Progenitor cell of endocrine pancreas (in vitro differentiated cells): ENCODE measurements at places on chromosomes 2 and 18. TPM values are rescaled to one million over a fixed set of nuclear protein-coding genes. Genes with fewer than 3 reads are reported as not detected.
A peak's percentile ranks its signal among the peaks of the same experiment; 100 is the strongest.

The PROM2 gene
- total RNA-seq: 14.2 and 16.9 TPM in 2 replicates

The TEX44 gene
- total RNA-seq: not detected in 2 replicates

The IL36A gene
- total RNA-seq: not detected in 2 replicates

The ABCG5 gene
- not detected in 2 replicates for total RNA-seq

The DCDC2C gene
- not detected in 2 replicates for total RNA-seq

The CARF gene
- 11.5 and 13.1 TPM in 2 replicates for total RNA-seq

The NDC80 gene
- total RNA-seq: 15.0 and 17.4 TPM in 2 replicates

The FAM136A gene
- total RNA-seq: 74.9 and 75.8 TPM in 2 replicates

The EVX2 gene
- total RNA-seq: not detected in 2 replicates

The ACKR3 gene
- 18.8 and 23.3 TPM in 2 replicates for total RNA-seq

The REV1 gene
- 45.6 and 53.7 TPM in 2 replicates for total RNA-seq

The CHRNA1 gene
- not detected in 2 replicates for total RNA-seq

The STAT4 gene
- 18.8 and 23.4 TPM in 2 replicates for total RNA-seq

The MALT1 gene
- 14.1 and 14.9 TPM in 2 replicates for total RNA-seq

The SLC9A4 gene
- total RNA-seq: 0.62 and 0.93 TPM in 2 replicates

The REG3A gene
- not detected in 2 replicates for total RNA-seq

The NGEF gene
- 0.71 and 1.2 TPM in 2 replicates for total RNA-seq

The LHCGR gene
- not detected in 2 replicates for total RNA-seq

The FABP1 gene
- 4.5 and 6.6 TPM in 2 replicates for total RNA-seq

The SNTG2 gene
- total RNA-seq: 0.50 and 0.62 TPM in 2 replicates

The IL36RN gene
- total RNA-seq: 0.13 TPM in 1 of 2 replicates, not detected in the other

DNA sequence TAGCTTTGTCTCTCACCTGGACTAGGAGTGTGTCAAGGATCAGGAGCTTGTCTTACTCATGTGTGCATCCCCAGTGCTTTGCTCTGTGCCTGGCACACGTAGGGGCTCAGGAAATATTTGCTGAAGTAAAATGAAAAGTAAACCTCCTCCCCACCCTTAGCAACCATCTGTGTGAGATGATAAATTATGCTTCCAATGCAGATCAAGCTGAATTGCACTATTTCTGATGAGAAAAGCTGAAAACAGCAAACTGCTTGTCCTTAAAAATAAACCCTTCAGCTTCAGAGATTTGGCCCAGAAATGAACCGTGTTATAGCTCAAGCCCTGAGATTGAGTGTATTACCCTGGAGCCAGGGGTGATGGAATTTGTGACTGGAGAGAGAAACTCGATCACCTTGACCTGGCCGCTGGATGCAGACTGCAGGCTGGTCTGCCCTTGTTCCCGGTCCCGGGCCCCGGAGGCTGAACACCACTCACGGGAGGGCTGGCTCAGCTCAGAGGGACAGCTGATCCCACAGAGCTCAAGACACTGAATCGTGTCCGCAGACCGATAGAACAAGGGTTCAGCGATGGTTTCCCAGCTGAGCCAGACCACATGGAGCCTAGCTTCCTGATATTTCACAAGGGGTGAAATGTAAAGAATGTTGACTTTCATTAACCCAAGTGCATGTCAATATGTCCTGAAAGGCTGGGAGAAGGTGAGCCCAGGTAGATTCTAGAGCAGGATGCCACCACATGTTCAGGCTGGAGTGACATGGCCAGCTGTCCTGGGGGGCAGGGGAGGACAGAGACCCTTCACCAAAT lies 50.5 kb downstream of the DDX1 start:
- DNase-seq: no peak

GRCh38 chr2:241869087-241869961 lies at the start of gene RTP5:
TSS of gene RTP5 (plus strand) at chr2:241869729. CDS start at chr2:241869757, 28 bp downstream.
- no peak for DNase-seq

DNA sequence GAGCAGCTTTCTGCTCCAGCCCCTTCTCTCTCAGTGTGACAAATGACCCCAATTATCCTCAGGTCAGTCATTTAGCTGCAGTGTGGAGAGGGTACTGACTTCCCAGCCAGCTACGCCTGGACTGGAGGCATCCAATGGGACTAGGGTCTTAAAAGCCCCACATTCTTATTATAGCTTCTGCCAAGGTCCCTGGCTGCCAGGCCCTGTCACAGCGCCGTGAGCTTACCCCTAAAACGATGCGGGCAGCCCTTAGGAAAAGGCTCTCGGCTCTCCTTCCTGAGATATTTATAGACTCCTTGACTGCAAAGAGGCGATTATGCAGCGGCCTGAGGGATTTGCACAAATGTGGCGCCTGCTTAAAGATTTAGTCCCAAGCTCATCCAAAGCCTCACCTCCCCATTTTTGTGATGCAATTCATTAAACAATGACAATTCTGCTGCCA lies 69.2 kb upstream of the EDAR start:
- no peak for DNase-seq

GRCh38 chr2:191981706-191982105 lies 134.8 kb upstream of the CAVIN2 start:
- DNase-seq: no peak

DNA sequence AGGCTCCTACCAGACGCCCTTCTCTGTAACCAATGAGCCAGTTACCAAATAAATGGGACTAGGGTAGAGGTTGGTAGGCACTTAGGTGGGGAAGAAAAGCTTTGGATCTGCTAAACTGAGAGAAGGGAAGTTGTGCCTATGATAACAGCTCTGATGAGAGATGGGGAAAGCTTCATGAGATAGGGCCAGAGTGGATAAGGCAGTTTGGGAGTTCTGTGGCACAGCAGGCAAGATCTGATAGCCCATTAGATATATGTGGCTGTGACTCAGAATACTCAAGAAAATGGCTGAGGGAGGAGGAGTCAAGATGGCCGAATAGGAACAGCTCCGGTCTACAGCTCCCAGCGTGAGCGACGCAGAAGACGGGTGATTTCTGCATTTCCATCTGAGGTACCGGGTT lies 99.8 kb downstream of the PDE11A start:
- no peak for DNase-seq

GRCh38 chr18:58135183-58135641 lies 91.2 kb downstream of the NEDD4L start:
- DNase-seq: no peak

DNA sequence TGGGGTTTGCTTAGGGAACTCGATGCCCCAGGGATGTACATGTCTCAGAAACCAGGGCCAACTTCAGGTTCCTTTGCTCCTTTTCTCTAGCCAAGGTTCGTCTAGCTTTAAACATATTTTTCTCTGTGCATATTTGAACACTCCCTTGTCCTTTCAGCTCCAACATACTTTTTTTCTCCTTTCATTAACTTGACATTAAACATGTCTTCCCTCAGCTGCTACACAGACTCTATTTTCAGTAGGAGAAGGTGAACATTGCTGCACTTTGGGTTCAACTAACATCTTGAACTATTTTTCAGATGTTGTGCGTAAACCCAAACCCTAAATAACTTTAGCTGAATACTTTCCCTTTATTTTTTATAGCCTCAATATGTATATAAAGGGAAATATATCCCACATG lies 212.9 kb downstream of the MTX2 start:
- no peak for DNase-seq

GRCh38 chr2:26409785-26410184 lies 8.1 kb downstream of the DRC1 start:
- DNase-seq: no peak

- DNase-seq: no peak
Observed at GRCh38 chr18:34633368-34633767, 76.7 kb upstream of the DTNA start.

DNA sequence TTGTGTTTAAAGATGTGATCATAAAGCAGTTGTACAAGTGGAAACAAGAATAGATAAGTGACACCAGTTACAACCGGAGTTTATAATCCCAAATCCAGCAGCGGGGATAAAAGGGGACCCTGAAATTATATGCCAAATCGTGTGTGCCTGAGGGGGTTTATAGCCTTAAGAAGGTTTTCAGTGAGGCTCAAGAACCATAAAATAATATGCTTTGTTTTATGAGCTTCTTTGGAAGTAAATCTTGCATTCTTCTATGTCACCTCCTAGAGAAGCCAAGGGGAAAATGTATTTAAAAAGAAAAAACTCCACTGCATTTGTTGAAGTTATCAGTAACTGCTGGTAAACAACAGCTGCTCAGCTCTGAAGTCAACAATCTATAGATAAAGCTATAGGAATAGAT lies 25.8 kb upstream of the MAP3K20 start:
- DNase-seq: no peak

- DNase-seq: no peak
Observed at GRCh38 chr2:218063486-218063885, 5.6 kb upstream of the RUFY4 start.

- peak; percentile 24 for DNase-seq
Observed at GRCh38 chr2:236745420-236746210, 176.0 kb downstream of the ACKR3 start.

DNA sequence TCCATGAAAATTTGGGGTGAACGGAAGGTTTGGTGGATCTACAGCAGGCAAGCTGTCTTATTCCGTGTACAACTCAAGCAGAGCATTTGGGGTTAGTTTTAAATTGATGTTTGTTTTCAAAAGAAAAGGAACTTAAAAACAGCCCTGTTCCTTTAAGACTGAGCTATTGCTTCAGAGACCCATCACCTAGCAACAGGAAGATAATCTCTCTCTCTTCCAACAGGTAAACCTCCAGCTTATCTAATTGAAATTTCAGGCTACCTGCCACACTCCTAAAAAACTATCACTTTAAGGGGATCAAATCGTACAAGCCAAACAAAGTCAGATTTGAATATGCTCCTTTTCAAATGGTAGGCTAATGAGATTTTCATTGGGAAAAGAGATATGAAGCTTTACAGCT lies 101.8 kb downstream of the RNF152 start:
- no peak for DNase-seq

DNA sequence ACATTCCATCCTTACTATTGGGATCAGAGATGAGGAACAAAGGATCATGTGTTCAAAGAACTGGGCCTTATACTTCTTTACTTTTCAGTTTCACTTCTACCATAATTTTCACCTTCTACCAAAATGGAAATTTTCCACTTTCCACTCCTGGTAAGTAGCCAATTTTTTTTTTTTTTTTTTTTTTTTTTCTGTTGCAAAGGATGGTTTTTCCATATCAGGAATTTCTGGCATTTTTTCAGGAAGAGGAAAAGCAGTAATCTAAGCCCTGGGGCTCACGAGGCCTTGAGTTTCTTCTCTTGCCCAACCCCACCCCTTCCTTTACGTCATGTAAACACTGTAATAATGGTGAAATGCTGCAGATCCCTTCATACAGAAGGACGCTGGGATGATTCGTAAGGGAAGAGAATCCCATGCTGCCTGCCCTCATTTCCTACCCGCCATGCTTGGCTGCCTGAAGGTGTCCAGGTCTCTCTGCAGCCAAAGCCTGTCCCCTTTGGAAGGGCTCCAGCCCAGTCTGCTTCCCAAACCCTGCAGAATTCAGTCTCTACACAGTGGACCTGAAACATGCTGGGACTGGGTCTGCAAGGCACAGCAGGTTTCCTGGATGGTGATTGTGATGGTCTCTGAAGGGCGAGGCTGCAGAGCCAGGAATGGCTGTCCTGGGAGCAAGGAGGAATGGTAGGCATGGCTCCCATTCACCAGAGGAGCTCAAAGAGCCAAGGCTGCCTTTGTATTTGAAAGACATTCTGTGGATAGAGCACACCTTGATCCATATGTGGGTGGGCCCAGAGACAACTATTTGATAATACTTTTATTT lies 57.0 kb downstream of the EFR3B start:
- DNase-seq: no peak

DNA sequence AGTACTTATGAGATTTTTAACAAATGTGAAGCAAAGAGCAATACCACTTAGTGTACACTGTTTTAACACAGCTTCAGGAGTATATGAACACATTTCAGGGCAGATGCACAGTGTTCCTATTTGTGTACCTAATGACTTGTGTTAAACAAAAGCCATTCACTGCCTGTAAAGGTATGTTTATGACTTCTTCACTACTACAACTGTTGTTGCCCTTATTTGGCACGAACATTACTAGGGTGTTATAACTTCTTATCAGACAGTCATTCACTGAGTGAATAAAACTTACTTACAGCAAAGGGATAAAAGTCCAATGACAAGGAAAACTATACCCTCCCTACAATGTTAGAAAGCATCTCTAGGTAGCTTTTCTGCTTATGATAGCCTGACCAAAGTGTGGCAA lies 85.4 kb upstream of the CAVIN2 start:
- no peak for DNase-seq

DNA sequence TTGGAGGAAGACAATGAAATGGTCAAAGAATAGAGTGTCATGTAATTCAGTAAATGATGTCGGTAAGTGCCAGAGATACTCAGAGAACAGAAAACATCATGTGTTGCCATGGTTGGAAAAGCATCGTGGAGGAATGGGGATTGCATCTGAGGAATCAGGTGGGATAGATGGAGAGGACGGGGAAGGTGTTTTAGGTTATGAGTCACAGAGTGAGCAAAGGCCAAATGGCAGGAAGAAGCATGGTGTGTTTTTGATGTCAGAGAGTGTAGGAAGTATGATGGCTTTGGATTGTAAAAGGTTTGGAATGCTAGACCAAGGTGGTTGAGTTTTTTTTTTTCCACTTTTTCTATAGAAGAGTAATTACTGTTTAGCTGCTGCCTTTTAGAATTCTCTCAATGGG lies 27.5 kb upstream of the CD28 start:
- DNase-seq: no peak

GRCh38 chr2:189298481-189298880 lies 118.9 kb upstream of the COL5A2 start:
- no peak for DNase-seq
